Testis (tissue), 5 donors: ENCODE measurements at places on chromosomes 6 and 20.

GRCh38 chr6:73969971-73970970 is 274.3 kb downstream of the CD109 start:
- H3K4me3 ChIP-seq: no peak overlapping the region
- H3K27ac ChIP-seq: no peak overlapping the region
- H3K4me1 ChIP-seq: no peaks in the 10 kb centered on the region

DNA sequence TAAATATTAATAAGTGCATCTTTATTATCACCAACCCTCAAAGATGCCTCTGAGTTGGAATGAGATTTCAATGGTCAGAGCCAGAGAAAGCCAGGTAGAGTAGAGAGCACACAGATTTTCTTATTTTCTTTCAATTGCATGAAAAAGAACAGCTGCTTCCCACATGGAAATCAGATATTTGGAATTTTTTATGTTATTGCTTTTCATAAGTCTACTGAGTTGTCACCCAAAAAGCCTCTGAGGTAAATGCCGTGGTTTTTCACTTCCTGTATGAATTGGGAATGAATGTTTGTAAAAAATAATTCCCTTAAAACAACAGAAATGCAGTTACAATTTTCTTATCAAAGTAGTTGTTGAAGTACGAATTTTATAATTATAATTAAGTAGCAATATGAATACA is 563.1 kb downstream of the RFPL4B start:
- H3K4me3 ChIP-seq: no peak overlapping the region
- DNase-seq: no peak
- no peaks in the 10 kb centered on the region for H3K27me3 ChIP-seq
- H3K27ac ChIP-seq: no peak overlapping the region

DNA sequence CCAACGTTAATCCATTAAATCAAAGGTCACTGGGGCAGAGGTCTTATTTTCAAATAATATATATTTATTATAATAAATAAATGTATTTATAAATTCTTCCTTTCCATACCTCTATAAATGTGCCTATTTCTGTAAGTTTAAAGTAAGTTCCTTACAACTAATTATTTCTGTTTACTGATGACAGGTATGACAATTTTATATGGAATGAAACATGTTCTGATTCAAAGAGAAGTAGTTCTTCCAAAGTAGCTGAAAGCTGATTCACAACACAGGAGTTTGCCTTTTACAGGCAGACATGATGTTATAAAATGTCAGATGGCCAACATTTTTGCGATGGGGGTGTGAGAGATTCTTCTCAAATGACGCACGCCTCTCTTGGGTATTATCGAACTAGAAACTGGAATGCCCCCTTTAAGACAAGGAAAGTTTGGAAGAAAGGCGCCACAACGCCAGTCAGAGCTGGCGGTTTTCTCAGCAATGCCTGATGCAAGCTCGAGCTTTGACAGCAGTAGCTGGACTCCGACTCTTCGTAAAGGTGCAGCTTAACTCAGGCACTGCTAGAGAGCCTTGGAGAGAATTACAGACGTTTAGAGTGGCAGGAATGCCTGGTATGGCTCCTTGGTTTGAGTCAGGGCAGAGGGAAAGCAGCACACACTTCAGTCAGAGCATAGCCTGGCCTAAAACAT is 92.1 kb downstream of the FOXC1 start:
- H3K36me3 ChIP-seq: no peaks in the 10 kb centered on the region
- H3K27me3 ChIP-seq: no peaks in the 10 kb centered on the region
- no peak overlapping the region for H3K27ac ChIP-seq
- no peak for DNase-seq
- H3K4me1 ChIP-seq: no peaks in the 10 kb centered on the region

DNA sequence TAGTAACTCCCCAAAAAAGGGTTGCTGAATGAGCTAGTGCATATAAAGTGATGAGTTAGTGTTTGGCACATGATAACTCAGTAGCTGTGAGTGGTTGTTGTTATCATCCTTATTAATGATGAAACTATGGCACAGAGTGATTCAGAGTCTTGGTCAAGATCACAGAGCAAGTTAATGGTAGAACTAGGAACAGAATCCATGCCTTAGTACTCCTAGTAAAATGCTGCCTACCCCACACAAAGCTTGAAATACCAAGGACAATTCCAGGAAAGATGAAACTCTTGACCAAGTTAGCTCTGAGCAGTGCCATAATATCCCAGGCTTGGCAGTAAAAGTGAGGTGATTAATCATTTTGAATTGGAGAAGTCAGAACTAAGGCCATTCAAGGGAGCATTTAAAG is 109.1 kb upstream of the ENPP5 start:
- H3K4me3 ChIP-seq: no peak overlapping the region
- no peak overlapping the region for H3K27ac ChIP-seq
- H3K36me3 ChIP-seq: no peaks in the 10 kb centered on the region
- no peaks in the 10 kb centered on the region for H3K27me3 ChIP-seq

DNA sequence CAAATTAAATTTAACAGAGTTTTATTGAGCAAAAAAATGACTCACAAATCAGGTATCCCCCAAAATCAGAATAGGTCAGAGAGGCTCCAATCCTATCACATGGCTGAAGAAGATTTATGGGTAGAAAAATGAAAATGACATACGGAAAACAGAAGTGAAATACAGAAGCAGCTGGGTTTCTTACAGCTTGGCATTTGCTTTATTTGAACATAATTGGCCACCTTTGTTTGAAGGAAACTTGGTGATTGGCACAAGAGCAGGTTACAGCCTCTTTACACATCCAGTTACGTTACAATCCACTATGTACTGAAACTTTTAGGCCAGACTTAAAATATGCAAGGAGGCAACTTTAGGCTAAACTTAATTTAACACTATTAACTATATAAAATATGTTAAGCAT is 11.7 kb upstream of the TREM2 start:
- no peak overlapping the region for H3K27ac ChIP-seq
- H3K27me3 ChIP-seq: no peaks in the 10 kb centered on the region
- no peak for DNase-seq
- H3K36me3 ChIP-seq: no peaks in the 10 kb centered on the region

DNA sequence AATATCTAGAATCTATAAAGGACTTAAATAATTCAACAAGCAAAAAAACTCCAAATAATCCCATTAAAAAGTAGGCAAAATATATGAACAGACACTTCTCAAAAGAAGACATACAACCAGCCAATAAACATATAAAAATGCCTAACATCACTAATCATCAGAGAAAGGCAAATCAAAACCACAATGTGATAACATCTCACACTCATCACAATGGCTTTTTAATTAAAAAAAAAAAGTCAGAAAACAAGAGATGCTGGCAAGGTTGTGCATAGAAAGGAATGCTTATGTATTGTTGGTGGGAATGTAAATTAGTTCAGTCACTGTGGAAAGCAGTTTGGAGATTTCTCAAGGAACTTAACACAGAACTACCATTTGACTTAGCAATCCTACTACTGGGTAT is 979.6 kb upstream of the MAP3K7 start:
- H3K4me1 ChIP-seq: no peaks in the 10 kb centered on the region
- H3K27me3 ChIP-seq: no peaks in the 10 kb centered on the region
- no peaks in the 10 kb centered on the region for H3K36me3 ChIP-seq
- DNase-seq: no peak
- no peak overlapping the region for H3K27ac ChIP-seq
- no peak overlapping the region for H3K4me3 ChIP-seq

DNA sequence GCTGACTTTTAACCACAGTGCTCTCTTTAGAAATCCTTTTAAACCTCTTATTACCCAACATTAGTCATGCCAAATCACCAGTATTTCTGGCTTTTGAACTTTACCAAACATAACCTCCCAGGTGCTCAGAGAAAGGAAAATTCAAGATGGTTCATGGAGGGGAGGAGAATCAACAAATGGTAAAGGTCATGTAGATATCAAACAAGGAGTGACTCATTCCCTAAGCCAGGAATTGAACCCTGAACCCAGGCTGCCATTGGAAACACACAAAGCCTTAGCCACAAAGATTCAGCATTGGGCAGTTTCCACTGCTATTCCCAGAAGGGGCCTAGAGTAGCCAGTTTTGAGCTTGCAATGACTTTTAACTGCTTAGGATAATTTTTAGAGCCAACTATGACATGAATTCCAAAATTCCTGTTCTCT is 21.6 kb upstream of the ENTPD6 start:
- no peaks in the 10 kb centered on the region for H3K27me3 ChIP-seq
- no peaks in the 10 kb centered on the region for H3K36me3 ChIP-seq
- no peak overlapping the region for H3K27ac ChIP-seq
- no peaks in the 10 kb centered on the region for H3K4me1 ChIP-seq

DNA sequence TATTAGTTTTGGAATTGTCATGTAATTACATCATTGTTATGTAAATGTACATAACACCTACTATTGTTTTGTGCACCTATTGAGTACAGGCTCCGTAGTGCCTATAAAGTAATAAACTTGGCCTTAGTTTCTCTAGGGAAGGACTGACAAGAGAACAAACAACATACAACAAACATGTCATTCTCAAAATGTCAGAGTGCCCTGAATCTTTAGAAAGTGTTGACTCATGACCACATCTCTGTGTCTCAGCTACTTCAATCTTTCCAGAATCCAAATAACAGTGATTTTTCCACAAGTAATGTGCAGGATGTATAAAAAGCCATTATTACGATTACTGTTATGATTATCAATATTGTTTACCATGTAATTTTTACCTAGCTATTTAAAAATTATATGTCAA is 17.2 kb downstream of the LAMP5 start:
- DNase-seq: no peak
- no peaks in the 10 kb centered on the region for H3K36me3 ChIP-seq
- no peak overlapping the region for H3K27ac ChIP-seq
- no peak overlapping the region for H3K4me3 ChIP-seq

GRCh38 chr20:50188879-50189680 is 1.6 kb upstream of the CEBPB start:
- peaks cover 12% of the 10 kb centered on the region for H3K4me1 ChIP-seq
- H3K4me3 ChIP-seq: no peak overlapping the region
- no peak for DNase-seq
- H3K27ac ChIP-seq: no peak overlapping the region

GRCh38 chr20:35311409-35311808 is 19.2 kb upstream of the FAM83C start:
- peaks cover 14% of the 10 kb centered on the region for H3K4me1 ChIP-seq
- H3K4me3 ChIP-seq: no peak overlapping the region
- no peak overlapping the region for H3K27ac ChIP-seq
- H3K36me3 ChIP-seq: no peaks in the 10 kb centered on the region
- no peaks in the 10 kb centered on the region for H3K27me3 ChIP-seq

DNA sequence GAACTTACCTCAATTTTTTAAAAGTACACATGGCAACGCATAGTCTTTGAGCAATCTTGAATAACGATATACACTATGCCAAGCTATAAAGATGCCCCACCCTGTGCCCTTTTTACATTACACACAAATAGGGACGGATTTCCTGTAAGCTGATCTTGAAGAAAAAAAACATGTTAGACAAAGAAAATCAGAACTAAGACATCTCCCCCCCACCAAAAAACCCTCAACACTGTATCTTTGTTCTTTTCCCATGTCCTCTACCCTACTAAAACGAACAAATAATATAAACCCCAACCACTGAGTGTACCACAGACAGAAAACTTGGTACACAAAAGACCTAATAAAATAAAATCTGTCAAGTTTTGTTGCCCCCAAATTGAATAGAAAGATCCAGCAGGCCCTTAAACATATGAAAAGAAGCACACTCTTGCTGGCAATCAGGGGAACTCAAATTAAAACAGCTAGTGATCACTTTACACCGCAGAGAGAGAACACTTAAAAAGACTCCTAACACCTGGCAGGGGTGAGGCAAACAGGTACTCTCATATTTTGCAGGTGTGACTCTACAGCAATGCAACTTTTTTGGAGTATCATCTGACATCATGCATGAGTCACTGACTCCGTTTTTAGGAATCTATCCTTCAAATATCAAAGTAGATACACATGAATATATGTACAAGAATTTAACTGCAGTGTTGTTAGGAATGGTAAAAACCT is 29.6 kb downstream of the BACH2 start:
- H3K4me3 ChIP-seq: no peak overlapping the region
- H3K4me1 ChIP-seq: no peaks in the 10 kb centered on the region
- no peaks in the 10 kb centered on the region for H3K27me3 ChIP-seq
- H3K27ac ChIP-seq: no peak overlapping the region
- no peaks in the 10 kb centered on the region for H3K36me3 ChIP-seq

DNA sequence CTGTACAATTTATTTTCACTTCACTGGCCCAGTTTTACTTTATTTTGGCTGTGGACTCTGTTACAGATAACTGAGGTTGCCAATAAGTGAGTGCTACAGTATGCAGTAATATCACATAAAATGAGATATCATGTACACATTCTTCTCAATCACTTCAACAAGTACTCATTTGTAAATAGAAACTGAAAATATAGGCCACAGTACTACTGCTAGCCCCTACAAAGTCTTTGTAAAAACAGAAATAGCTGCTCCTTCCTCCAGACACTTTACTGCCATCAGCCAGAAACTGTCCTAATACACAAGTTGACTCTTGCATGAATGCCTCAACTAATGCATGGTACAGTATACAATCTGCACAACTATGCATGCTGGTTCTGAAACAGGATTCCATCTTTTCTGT is 9.2 kb downstream of the DTNBP1 start:
- no peaks in the 10 kb centered on the region for H3K36me3 ChIP-seq
- no peak overlapping the region for H3K27ac ChIP-seq
- H3K4me3 ChIP-seq: no peak overlapping the region
- no peaks in the 10 kb centered on the region for H3K4me1 ChIP-seq
- DNase-seq: no peak

- no peaks in the 10 kb centered on the region for H3K27me3 ChIP-seq
- no peak overlapping the region for H3K27ac ChIP-seq
- no peaks in the 10 kb centered on the region for H3K36me3 ChIP-seq
- no peaks in the 10 kb centered on the region for H3K4me1 ChIP-seq
Observed at GRCh38 chr6:21858076-21858475, 264.5 kb downstream of the SOX4 start.

DNA sequence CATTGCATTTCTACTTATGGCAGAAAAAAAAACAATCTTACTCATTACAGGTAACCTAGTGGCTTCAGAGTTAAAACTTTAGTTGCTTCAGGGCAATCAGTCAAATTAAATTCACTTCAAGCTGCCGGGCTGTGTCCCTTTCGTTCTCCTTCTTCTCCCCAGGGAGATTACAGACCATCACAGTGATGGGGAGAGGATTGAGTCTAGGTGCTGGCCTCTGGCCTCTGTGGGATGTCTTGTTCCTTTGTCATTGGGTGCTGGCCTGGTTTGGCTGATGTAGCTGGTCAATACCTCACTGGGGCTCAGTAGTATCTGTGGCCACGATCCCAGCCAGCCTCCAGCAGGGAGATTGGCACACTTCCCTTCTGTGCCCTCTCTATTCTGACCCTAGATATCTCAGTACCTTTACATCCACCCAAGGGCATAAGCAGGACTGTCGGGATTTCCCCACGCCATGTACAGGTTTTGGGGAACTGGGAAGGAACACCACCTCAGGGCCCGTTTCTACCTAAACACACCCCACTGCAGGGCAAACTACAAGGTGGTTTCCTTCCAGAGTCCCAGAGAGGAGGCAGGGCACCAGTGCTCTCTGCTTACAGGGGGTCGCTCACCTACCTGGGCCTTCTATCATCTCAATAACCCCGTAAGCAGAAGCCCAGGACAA is 15.4 kb downstream of the FYN start:
- no peak overlapping the region for H3K4me3 ChIP-seq
- H3K27me3 ChIP-seq: no peaks in the 10 kb centered on the region
- H3K4me1 ChIP-seq: no peaks in the 10 kb centered on the region
- peak overlapping the region; percentile 20 for H3K27ac ChIP-seq
- no peak for DNase-seq
- no peaks in the 10 kb centered on the region for H3K36me3 ChIP-seq

GRCh38 chr6:42571611-42572342 is 7.9 kb downstream of the UBR2 start:
- no peaks in the 10 kb centered on the region for H3K36me3 ChIP-seq
- DNase-seq: no peak
- no peaks in the 10 kb centered on the region for H3K27me3 ChIP-seq
- no peak overlapping the region for H3K27ac ChIP-seq
